ENCODE measurements at places on chromosomes 13 and 19.

DNA sequence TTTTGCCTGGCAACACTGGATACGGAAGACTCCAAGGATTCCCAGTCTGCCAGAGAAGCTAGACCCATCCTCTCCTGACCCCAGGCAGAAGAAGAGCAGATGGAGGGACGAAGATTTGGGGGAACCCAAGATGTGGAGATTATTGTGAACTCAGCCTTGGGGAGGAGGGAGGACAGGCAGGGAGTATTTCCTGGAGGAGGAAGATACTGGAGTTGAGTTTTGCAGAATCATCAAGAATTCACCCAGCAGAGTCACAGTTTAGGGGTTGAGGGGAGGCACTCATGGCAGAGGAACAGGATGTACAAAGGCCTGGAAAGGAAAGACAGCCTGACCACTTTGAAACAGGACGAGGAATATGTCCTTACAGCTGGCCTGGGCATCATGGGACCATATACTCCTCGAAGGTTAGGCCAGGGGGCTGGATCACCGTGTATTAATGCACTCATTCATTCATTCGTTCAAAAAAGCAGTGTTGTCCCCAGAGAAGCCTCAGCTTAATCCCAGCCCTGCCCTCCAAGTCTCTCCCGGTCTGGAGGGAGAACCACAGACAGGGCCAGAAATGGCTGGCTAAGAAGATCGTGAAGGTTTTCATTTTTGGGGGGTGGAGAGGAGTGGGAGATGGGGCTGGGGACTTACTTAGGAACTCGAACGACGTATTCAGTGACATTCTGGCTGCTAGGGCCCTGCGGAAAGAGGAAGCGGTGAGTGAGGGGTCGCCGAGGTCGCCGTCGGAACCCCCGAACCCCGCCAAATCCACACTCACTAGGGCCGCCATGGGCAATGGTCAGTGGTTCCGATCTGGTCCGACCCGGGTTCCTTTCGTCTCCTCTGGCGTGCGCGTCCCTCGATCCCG lies 517 bp downstream of the GTF2F1 start:
- DNase-seq: no peak

DNA sequence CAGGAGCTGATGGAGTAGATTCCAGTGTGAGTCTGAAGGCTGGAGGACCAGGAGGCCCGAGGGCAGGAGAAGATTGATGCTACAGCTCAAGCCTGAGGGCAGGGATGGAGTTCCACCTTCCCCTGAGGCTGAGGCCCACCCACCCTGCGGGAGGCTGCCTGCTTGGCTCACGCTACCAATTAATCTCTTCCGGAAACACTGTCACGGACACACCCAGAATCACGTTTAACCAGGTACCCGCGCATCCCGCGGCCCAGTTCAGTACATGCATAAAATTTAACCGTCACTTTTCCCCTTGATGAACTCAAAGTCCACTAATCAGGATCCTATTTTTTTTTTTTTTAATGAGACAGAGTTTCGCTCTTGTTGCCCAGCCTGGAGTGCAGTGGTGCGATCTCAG lies 5.2 kb upstream of the ZNF628 start:
- no peak for DNase-seq

GRCh38 chr13:90768116-90768515 lies 579.4 kb upstream of the MIR17HG start:
- no peak for DNase-seq

- DNase-seq: no peak
These were observed 396.9 kb upstream of the SLITRK5 start for GRCh38 chr13:87274209-87274819.

- no peak for DNase-seq
These were observed 60.9 kb downstream of the ATP8A2 start for GRCh38 chr13:25432691-25433090.

DNA sequence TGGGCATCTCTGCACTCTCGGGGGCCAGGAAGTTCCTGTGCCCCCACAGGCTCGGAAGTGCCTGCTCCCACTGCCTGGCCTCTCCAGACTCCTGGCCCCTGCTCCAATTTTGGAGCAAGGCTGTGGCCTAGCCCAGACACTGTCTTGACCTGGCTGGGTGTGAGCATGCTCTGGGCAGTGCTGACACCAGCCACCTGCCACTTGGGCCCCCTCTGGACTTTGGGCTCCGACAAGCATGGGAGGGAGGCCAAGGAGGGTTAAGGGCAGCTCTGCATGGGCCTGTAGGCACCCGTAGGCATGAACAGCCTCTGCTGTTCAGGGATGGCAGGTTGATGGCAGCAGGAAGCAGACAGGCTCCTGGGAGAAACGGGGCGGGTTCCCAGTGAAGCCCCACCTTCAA lies 26.0 kb upstream of the RBM26 start:
- DNase-seq: no peak

GRCh38 chr13:45162194-45162593 lies 38.7 kb downstream of the KCTD4 start:
- DNase-seq: no peak

GRCh38 chr13:114286808-114287207 lies 5.4 kb downstream of the UPF3A start:
- no peak for DNase-seq

- no peak for DNase-seq
These were observed 105.8 kb downstream of the LACC1 start for GRCh38 chr13:43985422-43986072.

All from NCI-H2029 (cell line).